ENCODE measurements at places on chromosomes 5 and 9.

- no peak for DNase-seq
Observed at GRCh38 chr5:80784451-80784850, 129.7 kb upstream of the DHFR start.

DNA sequence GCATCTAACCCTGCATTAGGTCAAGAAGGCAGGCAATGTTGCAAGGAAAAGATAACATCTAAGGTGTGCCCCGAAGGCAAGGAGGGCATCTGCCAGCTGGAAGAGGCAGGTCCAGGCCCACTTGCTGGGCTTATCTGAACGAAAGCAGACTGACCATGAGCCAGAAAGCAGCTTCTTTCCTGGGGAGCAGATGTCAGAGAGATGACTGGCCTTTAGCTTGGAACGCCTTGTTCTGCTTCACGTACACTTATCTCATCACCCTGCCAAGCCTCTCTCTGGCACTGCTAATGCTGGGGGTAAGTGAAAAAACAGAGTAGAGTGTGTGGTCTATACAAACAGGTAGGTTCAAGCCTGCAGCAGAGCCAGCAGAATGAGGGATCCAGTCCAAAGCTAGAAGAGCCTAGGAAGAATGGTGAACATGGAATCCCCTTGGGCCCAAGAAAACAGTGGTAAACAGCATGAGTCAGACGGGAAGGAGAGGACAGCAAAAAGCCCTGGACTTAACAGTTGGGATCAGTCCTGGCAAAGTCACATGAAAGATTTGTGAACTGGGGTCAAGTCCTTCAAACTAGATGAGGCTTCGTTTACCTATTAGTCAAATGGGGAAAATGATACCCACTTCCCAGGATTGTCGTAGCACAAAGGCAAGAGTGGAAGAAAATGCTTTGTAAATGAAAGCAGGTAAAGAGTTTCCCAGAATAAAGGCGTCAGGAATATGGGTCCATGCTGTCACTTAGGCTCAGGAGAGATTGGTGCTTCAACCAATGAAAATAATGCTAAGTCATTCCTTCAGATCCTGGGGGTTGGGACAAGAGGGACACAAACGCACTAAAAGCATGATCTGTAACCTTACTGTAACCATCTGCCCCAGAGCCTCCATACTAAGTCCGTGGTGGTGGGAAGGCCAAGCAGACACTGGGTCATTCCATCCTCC lies 200.9 kb downstream of the SLIT3 start:
- no peak for DNase-seq

- no peak for DNase-seq
Observed at GRCh38 chr9:138082918-138083636, 205.5 kb downstream of the CACNA1B start.

DNA sequence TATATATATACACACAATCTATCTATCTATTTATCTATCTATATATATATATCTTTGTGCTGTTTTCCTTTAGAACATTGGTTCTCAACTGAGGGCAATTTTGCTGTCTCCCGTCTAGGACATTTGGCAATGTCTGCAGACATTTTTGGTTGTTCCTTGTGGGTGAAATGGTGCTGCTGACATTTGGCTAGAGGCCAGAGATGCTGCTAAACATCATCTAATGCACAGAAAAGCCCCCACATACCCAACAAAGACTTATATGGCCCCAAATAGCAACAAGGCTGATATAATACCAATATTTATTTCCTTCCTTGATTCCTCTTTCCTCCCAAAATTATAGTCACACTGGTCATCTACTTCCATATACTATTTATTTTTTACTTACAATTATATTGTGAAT lies 197.5 kb downstream of the TRPM3 start:
- no peak for DNase-seq
